Activated CD4-positive, alpha-beta T cell treated with anti-CD3 and anti-CD28 coated beads, Interleukin-2, amount 50 U/mL, for 48 hours (primary cell): ENCODE measurements at places on chromosomes 5 and 9.

GRCh38 chr5:74073257-74073656 is 447.3 kb downstream of the ARHGEF28 start:
- no peak for DNase-seq

GRCh38 chr5:115329475-115329874 is 33.0 kb upstream of the CCDC112 start:
- DNase-seq = no peak

DNA sequence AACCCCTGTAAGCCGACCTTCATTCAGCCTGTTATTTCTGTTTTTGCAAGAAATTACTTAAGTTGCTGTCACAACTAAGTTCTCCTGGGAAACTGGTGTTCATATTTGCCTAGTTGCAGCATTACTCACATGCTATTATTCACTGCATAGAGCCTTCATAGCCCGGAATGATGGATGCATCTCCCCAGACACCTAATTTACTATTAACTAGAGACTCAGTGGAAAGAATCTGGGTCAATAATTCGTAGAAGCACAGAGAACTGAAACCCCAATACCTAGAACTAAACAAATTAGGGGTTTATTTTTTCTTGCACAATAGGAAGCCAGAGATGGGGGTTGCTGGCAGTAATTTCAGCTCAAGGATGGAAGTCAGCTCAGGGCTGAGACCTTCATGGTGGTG is 45.7 kb upstream of the FAM170A start:
- no peak for DNase-seq

- no peak for DNase-seq
Observed at GRCh38 chr5:115941051-115941675, 21.1 kb upstream of the LVRN start.

DNA sequence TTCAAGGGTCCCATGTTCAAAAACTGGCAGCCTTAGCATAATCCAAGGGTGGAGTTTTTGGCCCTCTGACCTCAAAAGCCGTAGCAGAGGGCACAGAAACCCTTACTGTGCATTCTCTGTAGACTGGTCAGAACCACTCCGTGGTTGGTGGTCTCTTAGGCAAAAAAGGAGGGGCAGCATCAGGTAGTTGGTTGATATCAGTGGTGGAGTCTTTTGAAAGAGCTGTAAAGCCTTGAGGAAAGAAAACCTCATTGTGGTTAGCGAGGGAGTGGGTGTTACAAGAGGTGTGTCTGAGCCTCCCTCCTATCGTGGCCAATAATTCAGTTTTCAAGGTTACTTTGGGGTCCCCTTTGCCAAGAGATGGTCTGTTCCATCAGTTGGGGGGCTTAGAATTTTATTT is 40.9 kb downstream of the ARHGEF28 start:
- no peak for DNase-seq

GRCh38 chr9:69412741-69413150 is 87.7 kb downstream of the ENTREP1 start:
- peak; percentile 11 for DNase-seq

GRCh38 chr9:70080481-70081119 is 37.0 kb downstream of the MAMDC2 start:
- DNase-seq = no peak

DNA sequence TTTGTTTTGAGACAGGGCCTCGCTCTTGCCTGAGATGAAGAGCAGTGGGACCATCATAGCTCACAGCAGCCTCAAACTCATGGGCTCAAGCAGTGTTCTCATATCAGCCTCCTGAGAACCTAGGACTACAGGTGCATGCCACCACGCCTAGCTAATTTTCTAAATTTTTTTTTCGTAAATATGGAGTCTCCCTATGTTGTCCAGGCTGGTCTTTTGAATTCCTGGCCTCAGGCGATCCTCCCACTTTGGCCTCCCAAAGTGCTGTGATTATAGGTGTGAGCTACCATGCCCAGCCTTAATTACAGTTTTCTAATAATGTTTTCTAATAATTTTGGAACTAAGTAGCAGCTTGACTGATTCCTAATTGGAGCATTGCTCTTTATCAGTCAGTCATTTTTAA is 15.1 kb downstream of the GAPVD1 start:
- no peak for DNase-seq
